Parietal lobe (tissue), 2 donors: ENCODE measurements at places on chromosomes 16 and 17. TPM values are rescaled to one million over a fixed set of nuclear protein-coding genes. Genes with fewer than 3 reads are reported as not detected.

EMP2 gene
- 3.1 TPM for total RNA-seq

ASIC2 gene
- 12.5 TPM for total RNA-seq

KDM6B gene
- total RNA-seq, result 33.5 TPM

KIFC3 gene
- total RNA-seq, result 59.5 TPM

NOL3 gene
- 3.4 TPM for total RNA-seq

KRTAP4-6 gene
- not detected for total RNA-seq

FBXO39 gene
- not detected for total RNA-seq

VAT1 gene
- total RNA-seq, result 77.3 TPM

TRAPPC1 gene
- 32.2 TPM for total RNA-seq

CSF3 gene
- total RNA-seq, result not detected

CTRB1 gene
- not detected for total RNA-seq

MT3 gene
- 5.6 TPM for total RNA-seq

CD300A gene
- total RNA-seq, result 2.5 TPM

GAST gene
- total RNA-seq, result not detected

GPR139 gene
- 3.4 TPM for total RNA-seq

IL32 gene
- 1.6 TPM for total RNA-seq

NPIPB2 gene
- total RNA-seq, result 18.8 TPM

ST6GALNAC2 gene
- not detected for total RNA-seq

SERPINF2 gene
- 0.31 TPM for total RNA-seq

TBX2 gene
- total RNA-seq, result 1.3 TPM

SHISA6 gene
- total RNA-seq, result 8.8 TPM

G6PC1 gene
- total RNA-seq, result not detected

VAT1L gene
- 16.3 TPM for total RNA-seq

INCA1 gene
- not detected for total RNA-seq

KRTAP2-2 gene
- total RNA-seq, result not detected

NPIPB13 gene
- 8.5 TPM for total RNA-seq

PARD6A gene
- total RNA-seq, result 7.8 TPM

HSD17B1 gene
- 1.6 TPM for total RNA-seq

ABCA10 gene
- total RNA-seq, result 4.1 TPM

TBC1D28 gene
- total RNA-seq, result 5.3 TPM

SOX9 gene
- total RNA-seq, result 27.9 TPM

HEXIM1 gene
- 7.2 TPM for total RNA-seq

ATPAF2 gene
- 49.5 TPM for total RNA-seq

CDH3 gene
- 10.6 TPM for total RNA-seq

ABAT gene
- 119 TPM for total RNA-seq

CHST5 gene
- total RNA-seq, result 0.94 TPM

NOTUM gene
- 0.63 TPM for total RNA-seq

RUNDC3A gene
- 67.6 TPM for total RNA-seq

ZNF287 gene
- 32.6 TPM for total RNA-seq

KRTAP16-1 gene
- total RNA-seq, result not detected

XYLT2 gene
- 8.8 TPM for total RNA-seq

EVI2A gene
- total RNA-seq, result 1.9 TPM

CRISPLD2 gene
- 1.6 TPM for total RNA-seq

DNAH3 gene
- 0.63 TPM for total RNA-seq

IL17C gene
- not detected for total RNA-seq

NPIPB8 gene
- total RNA-seq, result not detected

GPRC5B gene
- 30.7 TPM for total RNA-seq

KRT33B gene
- not detected for total RNA-seq

RNF112 gene
- total RNA-seq, result 47.6 TPM

TPSG1 gene
- total RNA-seq, result not detected

HAGHL gene
- 10.6 TPM for total RNA-seq

TMIGD1 gene
- total RNA-seq, result not detected

TBC1D3K gene
- 0.31 TPM for total RNA-seq

ATP1B2 gene
- 16.6 TPM for total RNA-seq

CFAP119 gene
- total RNA-seq, result 5.3 TPM

HIRIP3 gene
- total RNA-seq, result 18.8 TPM

MYO19 gene
- 64.5 TPM for total RNA-seq
